Naive thymus-derived CD4-positive, alpha-beta T cell (primary cell): ENCODE measurements at places on chromosomes 3 and 15. TPM values are rescaled to one million over a fixed set of nuclear protein-coding genes. Genes with fewer than 3 reads are reported as not detected.

DNA sequence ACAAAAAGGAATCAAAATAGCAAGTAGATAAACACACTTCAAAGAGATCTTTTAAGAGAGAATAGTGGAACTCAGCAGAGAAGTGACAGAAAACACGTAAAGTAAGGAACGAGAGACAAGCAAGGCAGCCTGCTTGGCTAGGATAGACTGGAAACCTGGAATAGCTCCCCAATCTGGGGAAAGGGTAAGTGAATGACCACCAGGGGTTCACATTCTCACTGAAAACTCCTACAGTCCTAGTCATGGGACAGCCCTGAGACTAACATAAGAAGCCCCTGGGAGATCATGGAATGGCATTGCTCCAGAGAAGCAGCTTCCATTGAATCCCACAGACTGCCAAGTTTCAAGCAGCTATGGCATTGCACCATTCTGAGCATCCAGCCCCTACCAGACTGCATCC is 363.6 kb upstream of the ARPP21 start:
- no peak overlapping the region for H3K4me3 ChIP-seq
- no peaks in the 10 kb centered on the region for H3K36me3 ChIP-seq
- DNase-seq, result no peak
- H3K27ac ChIP-seq, result no peak overlapping the region

GRCh38 chr3:78908236-78908635 is 859.6 kb downstream of the ROBO1 start:
- H3K4me3 ChIP-seq, result no peak overlapping the region
- no peaks in the 10 kb centered on the region for H3K36me3 ChIP-seq
- no peak overlapping the region for H3K27ac ChIP-seq
- no peaks in the 10 kb centered on the region for H3K27me3 ChIP-seq
- no peaks in the 10 kb centered on the region for H3K4me1 ChIP-seq

DNA sequence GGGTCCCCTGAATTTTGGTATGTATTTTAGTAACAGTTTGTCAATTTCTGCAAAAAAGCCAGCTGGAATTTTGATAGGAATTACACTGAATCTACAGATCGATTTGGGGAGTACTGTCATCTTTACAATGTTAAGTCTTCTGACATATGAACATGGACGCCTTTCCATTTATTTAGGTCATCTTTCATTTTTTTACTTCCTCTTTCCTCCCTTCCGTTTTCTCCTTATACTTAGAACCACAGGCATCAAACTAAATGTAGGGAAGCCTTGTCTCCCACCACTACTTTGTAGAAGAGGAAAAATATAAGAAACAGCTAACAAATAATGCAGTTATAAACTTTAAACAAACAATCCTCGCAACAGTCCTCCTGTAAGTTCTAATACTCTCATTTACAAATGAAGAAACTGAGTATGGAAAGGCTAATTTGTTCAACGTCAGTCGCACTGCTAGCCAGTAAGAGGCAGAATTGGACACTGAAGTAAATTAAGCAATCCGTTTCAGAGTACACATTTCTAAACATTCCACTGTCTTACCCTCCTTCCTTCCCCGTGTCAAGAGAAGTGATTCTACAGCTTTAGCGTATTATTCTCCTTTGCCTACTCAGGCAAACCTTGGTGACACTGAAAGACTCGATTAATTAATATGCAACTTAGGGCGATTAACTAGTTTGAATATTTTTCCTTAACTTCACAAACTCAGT is 25.6 kb downstream of the RHOA start:
- no peaks in the 10 kb centered on the region for H3K36me3 ChIP-seq
- H3K27me3 ChIP-seq, result no peaks in the 10 kb centered on the region
- H3K4me3 ChIP-seq, result no peak overlapping the region
- H3K27ac ChIP-seq, result peak overlapping the region; percentile 37
- no peak for DNase-seq
- peaks cover 16% of the 10 kb centered on the region for H3K4me1 ChIP-seq

GRCh38 chr3:184354121-184354728 is 7.2 kb downstream of the CLCN2 start:
- H3K36me3 ChIP-seq, result no peaks in the 10 kb centered on the region
- no peak overlapping the region for H3K27ac ChIP-seq
- peak; percentile 62 for DNase-seq
- H3K4me1 ChIP-seq, result peaks cover 7% of the 10 kb centered on the region
- H3K4me3 ChIP-seq, result no peak overlapping the region

DNA sequence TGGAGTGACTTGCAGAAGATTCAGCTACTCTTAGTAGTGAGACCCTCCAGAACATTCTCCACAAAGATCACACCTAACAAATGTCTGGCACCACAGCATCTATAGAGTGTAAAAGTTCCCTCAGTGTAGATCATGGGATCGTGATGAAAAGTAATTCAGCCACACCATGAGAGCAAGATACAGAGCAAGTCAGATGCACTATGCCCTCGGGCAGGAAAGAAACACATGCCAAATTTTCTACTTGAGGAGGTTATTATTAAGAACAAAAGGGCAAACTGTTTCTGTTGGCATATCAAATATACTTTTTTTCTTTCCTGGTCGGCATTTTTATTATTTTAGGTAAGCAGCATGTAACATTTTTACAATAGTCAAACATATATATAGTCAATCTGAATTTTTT is 44.8 kb upstream of the SNTN start:
- no peaks in the 10 kb centered on the region for H3K36me3 ChIP-seq
- H3K27ac ChIP-seq, result no peak overlapping the region
- DNase-seq, result no peak
- no peak overlapping the region for H3K4me3 ChIP-seq
- no peaks in the 10 kb centered on the region for H3K4me1 ChIP-seq
- H3K27me3 ChIP-seq, result no peaks in the 10 kb centered on the region

DNA sequence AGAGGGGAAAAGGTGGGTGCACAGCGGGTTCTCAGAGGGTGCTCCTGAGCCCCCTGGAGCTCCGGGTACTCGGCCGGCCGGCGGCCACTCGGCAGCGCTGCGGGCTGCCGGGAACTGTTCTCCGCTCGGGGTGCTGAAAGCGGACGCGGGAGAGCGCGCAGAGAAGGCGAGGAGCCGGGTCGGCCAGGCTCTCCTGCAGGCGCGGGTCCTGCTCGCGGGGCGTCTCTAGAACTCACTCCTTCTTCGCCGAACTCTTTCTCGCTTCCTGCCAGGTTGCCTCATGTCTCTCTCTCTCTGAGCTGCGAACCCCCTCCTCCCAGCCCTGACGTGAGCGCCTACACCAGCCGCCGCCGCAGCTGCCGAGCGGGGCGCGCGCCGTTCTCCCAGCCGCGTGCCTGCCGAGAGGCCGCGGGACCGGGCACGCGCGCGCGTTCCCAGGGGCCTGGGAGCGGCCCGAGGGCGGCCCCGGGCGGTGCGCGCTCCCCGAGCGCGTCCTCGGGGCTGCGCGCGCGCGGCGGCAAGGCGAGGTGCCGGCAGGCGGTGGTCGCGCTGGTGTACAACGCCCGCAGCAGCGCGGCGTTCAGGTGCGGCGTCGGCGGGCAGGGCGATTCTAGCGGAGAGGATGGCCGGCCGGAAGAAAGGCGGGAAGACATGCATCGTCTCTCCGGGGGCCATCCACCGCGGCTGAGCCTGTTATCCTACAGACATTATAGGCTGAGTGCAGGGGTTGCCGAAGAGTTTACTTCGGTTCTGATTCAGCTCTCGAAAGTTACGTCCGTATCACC is at the start of gene PEX5L:
Gene PEX5L, minus strand, starts transcription at position 267 of the 785 bp plus-strand sequence. CDS start 338 bp downstream, outside the sequence.
- no peaks in the 10 kb centered on the region for H3K36me3 ChIP-seq
- peaks cover 3% of the 10 kb centered on the region for H3K27me3 ChIP-seq
- H3K27ac ChIP-seq, result no peak within 1 kb of the TSS
- DNase-seq, result peak; percentile 7
- no peak within 1 kb of the TSS for H3K4me3 ChIP-seq
- no peaks in the 10 kb centered on the region for H3K4me1 ChIP-seq

GRCh38 chr15:55990516-55990915 is 2.9 kb downstream of the NEDD4 start:
- no peak overlapping the region for H3K4me3 ChIP-seq
- no peak overlapping the region for H3K27ac ChIP-seq
- no peak for DNase-seq

GRCh38 chr15:49627407-49627877 is 6.6 kb downstream of the DTWD1 start:
- no peak for DNase-seq
- no peak overlapping the region for H3K27ac ChIP-seq
- no peaks in the 10 kb centered on the region for H3K4me1 ChIP-seq
- H3K36me3 ChIP-seq, result no peaks in the 10 kb centered on the region
- H3K27me3 ChIP-seq, result no peaks in the 10 kb centered on the region
- no peak overlapping the region for H3K4me3 ChIP-seq

- H3K27me3 ChIP-seq, result no peaks in the 10 kb centered on the region
- no peak overlapping the region for H3K4me3 ChIP-seq
Observed at GRCh38 chr3:46517784-46518181, 20.0 kb downstream of the RTP3 start.

GRCh38 chr3:178645503-178645902 is 109.3 kb downstream of the KCNMB2 start:
- no peaks in the 10 kb centered on the region for H3K36me3 ChIP-seq
- H3K4me1 ChIP-seq, result no peaks in the 10 kb centered on the region
- no peak overlapping the region for H3K4me3 ChIP-seq
- H3K27me3 ChIP-seq, result no peaks in the 10 kb centered on the region
- no peak for DNase-seq

- no peak overlapping the region for H3K4me3 ChIP-seq
- H3K27me3 ChIP-seq, result no peaks in the 10 kb centered on the region
- DNase-seq, result no peak
- peaks cover 5% of the 10 kb centered on the region for H3K4me1 ChIP-seq
- no peaks in the 10 kb centered on the region for H3K36me3 ChIP-seq
- H3K27ac ChIP-seq, result no peak overlapping the region
Observed at GRCh38 chr3:194715022-194715800, 29.5 kb downstream of the FAM43A start.

DNA sequence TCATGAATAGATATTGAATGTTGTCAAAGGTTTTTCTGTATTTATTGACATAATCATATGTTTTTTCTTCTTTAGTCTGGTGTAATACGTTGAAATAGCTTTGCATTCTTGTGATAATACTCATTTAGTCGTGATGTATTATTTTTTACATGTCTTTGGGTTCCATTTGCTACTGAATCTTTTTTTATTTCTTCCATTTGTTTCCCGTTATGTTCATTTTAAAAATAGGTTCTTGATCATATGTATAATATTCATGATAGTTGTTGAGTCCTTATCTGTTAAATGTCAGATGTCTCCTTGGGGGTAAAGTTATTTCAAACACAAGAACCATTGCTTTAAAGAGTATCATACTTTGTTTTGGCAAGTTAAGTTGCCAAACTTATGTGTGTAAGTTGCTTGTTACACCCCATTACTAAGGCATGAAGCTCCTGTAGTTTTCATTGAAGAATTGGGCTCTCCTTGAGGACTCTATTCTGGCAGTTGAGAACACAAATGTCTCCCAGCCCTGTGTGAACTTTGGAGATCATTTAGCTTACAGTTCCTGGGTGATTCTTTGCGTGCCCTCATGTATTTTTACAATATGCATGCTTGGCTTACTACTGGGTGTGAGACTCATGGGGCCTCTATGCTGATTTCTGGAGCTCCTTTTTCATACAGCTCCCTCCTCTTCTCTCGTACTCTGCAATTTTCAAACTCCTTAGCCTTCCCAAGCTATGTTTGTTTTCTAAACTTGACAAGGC is 8.3 kb downstream of the AKAP13 start:
- H3K4me3 ChIP-seq, result no peak overlapping the region
- no peaks in the 10 kb centered on the region for H3K36me3 ChIP-seq

DNA sequence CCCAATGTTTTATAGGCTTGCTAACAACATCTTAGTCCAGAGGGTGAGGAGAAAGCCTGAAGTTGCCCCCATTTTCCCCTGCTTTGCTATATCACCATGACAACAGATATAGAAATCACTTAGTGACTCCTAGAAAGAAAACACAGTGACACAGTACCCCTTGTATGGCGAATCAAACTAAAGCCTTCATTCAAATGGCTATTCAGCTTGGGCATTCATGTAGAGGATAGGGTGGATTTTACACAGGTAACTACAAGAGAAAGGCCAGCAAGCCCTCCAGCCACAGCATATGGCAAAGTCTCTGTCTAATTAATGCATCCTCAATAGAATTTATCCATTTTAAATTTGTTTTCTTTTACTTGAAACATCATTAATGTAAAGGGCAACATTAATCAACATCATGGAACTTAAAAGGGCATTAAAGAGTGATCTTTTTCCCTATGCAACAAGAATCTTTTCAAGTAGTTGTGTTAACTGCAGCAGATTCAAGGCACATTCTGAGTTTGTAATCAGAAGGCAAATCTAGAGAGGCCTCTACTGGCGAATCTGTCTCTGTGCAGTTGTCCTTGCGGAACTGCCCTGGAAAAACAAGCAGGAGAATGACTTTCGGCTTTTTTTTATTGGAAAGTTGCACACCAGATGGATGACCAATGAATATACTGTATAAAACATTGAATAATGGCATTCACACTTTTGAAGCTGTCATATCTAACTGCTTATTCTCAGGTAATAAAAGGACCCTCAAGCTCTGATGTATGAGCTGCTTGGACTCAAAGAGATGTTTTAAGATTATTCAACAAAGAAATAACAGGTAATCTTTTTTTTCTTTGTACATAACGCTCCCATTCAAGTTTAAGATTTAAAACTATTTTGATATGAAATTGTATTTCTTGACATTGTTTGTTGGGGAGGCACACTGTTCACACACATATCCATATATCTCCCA is 621.7 kb upstream of the AGTR1 start:
- no peaks in the 10 kb centered on the region for H3K36me3 ChIP-seq
- H3K4me3 ChIP-seq, result no peak overlapping the region
- no peaks in the 10 kb centered on the region for H3K4me1 ChIP-seq
- H3K27ac ChIP-seq, result no peak overlapping the region
- DNase-seq, result no peak

DNA sequence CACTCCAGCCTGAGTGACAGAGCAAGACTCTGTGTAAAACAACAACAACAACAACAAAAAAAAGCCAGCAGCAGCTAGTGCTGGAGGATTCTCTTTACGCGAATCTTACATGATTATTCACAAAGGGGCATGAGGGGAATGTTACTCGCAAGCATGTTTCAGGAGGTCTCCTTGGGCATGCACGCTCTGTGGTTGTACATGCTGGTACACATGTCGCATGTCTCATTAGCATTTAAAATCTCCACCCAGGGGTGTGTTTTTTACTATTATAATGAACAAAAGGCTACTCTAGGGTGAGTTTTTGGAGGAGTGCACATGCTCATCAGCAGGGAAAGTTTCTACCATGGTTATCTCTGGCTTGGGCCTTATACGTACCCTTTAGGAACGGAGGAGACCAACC is 12.7 kb upstream of the PLCH1 start:
- no peaks in the 10 kb centered on the region for H3K27me3 ChIP-seq
- H3K27ac ChIP-seq, result no peak overlapping the region
- DNase-seq, result no peak
- no peaks in the 10 kb centered on the region for H3K4me1 ChIP-seq

- no peak overlapping the region for H3K27ac ChIP-seq
- H3K36me3 ChIP-seq, result no peaks in the 10 kb centered on the region
- no peaks in the 10 kb centered on the region for H3K27me3 ChIP-seq
- no peak for DNase-seq
- no peak overlapping the region for H3K4me3 ChIP-seq
Observed at GRCh38 chr15:76253691-76254473, 57.4 kb downstream of the ETFA start.

The CSTA gene
- total RNA-seq, result 5.5 TPM

The VILL gene
- total RNA-seq, result 22.2 and 22.4 TPM in 2 replicates

The IQCF5 gene
- total RNA-seq, result not detected

The UPK1B gene
- total RNA-seq, result not detected

The ALCAM gene
- total RNA-seq, result 3.4 TPM

The FXR1 gene
- total RNA-seq, result 124 and 128 TPM in 2 replicates
